ENCODE measurements at places on chromosomes 12 and 14. TPM values are rescaled to one million over a fixed set of nuclear protein-coding genes. Genes with fewer than 3 reads are reported as not detected.

LRRC43 gene
- total RNA-seq = not detected

ERP27 gene
- not detected for total RNA-seq

AQP2 gene
- not detected for total RNA-seq

HELB gene
- total RNA-seq = 3.6 TPM
